DND-41 (cell line): ENCODE measurements at places on chromosomes 16 and 17.
A peak's percentile ranks its signal among the peaks of the same experiment; 100 is the strongest.

DNA sequence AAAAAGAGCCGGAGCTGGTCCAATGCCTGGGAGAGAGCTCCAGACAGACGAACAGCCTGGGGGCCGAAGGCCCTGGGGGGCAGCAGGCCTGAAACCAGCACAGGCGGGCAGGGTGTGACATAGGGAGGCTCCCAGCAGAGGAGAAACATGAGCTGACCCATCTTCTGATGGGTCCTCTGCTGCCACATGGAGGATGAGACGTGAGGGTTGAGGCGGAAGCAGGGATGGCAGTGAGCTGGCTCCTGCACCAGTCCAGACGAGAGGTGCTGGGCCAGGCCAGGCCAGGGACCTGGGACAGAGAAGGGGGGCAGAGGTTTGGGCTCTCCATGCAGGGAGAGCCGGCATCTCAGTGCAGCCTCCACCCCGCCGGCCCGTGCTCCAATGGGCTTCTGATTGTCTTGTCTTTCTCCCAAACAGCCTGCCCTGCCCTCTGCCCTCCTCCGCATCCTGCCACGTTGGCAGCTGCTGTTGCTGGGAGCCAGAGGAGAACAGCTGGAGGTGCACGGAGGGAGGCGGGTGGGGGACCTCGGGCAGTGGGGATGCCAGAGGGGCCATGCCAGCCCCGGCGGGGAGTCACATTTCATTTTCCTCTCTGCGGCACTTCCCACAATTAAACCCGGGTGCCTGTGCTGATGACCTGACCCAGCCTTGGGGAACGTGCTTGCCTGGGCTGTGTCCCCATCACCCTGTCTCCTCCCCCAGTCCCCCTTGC, 139.1 kb upstream of the GSE1 start:
- DNase-seq: no peak

- DNase-seq: no peak
Measured at GRCh38 chr16:49013727-49014080, 267.9 kb downstream of the CBLN1 start.

GRCh38 chr17:78966123-78966813, 13.5 kb downstream of the LGALS3BP start:
- DNase-seq: no peak

GRCh38 chr16:21952040-21952792, 945 bp upstream of the UQCRC2 start:
- DNase-seq: peak; percentile 76

DNA sequence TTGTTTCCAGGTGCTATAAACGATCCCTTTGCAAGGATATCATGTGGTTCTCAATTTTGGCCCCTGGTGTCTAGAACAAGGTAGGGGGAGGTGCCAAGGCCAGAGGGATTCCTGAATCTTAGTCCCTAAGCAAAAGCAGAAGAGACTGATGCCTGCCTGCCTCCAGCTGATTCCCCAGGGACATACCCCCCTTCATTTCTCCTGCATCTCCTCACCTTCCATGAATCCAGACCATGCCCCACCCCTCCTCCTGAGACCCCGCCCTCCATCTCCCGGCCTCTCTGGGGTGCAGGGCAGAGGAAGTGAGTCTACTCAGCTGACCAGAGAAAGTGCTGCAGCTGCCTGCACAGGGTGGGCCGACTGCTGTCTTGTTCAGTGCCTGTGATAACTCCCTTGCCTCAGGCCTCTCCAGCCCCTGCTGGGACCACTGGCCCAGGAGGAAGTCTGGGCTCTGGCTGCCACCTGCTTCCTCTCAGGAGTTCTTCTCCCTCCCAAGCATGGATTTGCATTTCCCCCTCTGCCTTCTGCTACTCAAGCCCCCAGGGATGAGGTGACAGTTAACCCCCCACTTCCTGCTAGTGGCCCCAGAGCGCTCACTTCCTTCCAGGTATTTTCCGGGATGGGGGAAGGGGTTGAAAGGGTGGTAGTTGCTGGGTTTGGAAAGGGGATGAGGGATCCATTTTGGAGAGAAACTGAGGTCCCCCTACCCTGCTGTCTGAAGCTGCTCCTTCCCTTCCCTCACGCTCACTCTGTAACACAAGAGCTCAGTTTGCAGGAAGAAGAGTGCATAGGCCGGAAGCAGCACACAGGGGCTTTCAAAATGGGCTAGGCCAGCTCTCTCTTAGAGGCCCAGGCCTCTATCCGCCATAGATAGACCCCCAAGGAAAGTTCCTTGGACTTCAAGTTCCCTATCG, 10.5 kb upstream of the TSPOAP1 start:
- DNase-seq: peak; percentile 92
